ENCODE measurements at places on chromosomes 16 and 17. TPM values are rescaled to one million over a fixed set of nuclear protein-coding genes. Genes with fewer than 3 reads are reported as not detected.

AHSP gene
- not detected for total RNA-seq

DNA sequence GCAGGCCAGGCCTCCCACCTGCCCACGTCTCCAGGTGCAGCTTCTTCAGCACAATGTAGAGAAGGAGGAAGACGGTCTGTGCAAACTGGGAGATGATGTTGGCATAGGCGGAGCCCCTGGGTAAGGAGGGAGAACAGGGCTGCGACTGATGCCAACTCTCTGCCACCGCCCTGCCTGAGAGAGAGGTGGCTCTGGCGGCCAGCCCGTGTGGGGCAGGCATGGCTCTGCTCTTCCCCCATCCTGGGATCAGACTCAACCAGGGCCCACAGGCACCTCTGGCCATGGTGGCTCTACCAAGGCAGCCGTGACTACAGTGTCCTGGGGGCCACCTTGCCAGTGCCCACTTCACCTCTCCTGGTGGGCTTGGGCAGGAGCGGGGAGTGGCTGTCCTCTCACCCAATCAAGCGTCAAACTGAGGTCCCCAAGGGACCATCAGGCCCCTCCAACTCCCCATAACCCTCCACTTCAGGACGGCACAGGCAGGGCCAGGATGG, 8.6 kb downstream of the SLC47A2 start:
- H3K27me3 ChIP-seq = no peaks in the 10 kb centered on the region
- no peaks in the 10 kb centered on the region for H3K4me1 ChIP-seq
- no peaks in the 10 kb centered on the region for H3K36me3 ChIP-seq
- H3K27ac ChIP-seq = no peak overlapping the region
- H3K4me3 ChIP-seq = no peak overlapping the region

DNA sequence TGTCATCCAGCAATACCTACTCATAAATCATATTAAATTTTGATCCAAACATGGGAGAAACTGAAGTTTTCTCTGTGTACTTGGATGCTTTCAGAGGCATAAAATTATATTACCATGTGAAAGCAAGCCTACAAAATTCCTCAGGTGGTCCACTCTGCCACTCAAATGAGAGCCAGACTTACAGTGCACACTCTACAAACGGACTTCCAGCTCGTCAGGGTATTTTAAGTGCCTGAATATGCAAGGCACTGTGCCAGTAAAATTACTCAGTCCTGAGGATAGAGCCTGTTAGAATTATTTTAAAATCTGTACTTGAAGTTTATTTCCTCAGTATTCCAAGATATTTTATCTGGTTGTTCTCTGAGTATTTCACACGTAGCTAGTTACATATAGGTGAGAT, 54.5 kb downstream of the TENT4B start:
- H3K4me3 ChIP-seq = no peak overlapping the region
- H3K27ac ChIP-seq = peak overlapping the region; percentile 3
- peaks cover 16% of the 10 kb centered on the region for H3K36me3 ChIP-seq

DNA sequence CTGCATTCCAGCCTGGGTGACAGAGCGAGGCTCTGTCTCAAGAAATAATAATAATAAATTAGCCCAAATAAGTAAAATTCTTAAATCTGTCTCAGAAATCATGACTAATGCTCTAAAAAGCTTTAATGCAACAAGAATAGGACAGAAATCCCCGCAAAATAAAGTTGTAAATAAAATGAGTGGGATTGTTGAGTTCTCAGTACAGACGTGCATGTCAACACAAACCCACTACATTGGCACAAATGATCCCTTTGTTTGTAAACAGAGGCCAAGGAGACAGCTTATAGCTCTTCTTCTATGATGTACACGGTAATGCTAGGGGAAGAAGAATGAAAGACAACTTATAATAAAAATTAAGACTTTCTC, 6.0 kb downstream of the STAT5B start:
- H3K36me3 ChIP-seq = no peaks in the 10 kb centered on the region
- H3K27ac ChIP-seq = no peak overlapping the region
- no peaks in the 10 kb centered on the region for H3K27me3 ChIP-seq
- no peak overlapping the region for H3K4me3 ChIP-seq

GRCh38 chr16:1194665-1195392, 30.2 kb downstream of the TPSG1 start:
- no peak overlapping the region for H3K27ac ChIP-seq
- no peaks in the 10 kb centered on the region for H3K4me1 ChIP-seq
- no peak overlapping the region for H3K4me3 ChIP-seq
- peak; percentile 29 for DNase-seq

DNA sequence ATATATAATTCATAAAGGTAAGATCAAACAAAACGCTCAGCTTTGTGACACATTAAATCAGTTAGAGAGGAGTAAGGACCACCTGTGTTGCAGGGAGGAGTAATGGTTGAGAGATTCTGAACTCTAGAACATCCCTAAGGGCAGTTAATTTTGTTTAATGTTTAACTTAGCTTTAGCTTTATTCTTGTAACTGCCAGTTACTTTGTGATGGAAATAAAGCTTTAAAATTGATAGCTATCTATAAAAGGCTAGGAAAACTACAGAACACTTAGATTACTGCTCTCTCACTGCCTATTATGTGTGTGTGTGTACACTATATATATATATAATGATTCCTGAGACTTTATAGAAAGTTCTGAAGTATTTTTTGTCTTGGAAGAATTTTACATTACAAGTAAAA, 37.8 kb downstream of the PTRH2 start:
- H3K4me3 ChIP-seq = no peak overlapping the region
- no peak for DNase-seq
- peaks cover 56% of the 10 kb centered on the region for H3K4me1 ChIP-seq
- peaks cover 66% of the 10 kb centered on the region for H3K36me3 ChIP-seq
- H3K27ac ChIP-seq = peak overlapping the region; percentile 77
- no peaks in the 10 kb centered on the region for H3K27me3 ChIP-seq

GRCh38 chr16:680967-681745, 946 bp downstream of the STUB1 start:
- peak overlapping the region; percentile 53 for H3K27ac ChIP-seq
- H3K27me3 ChIP-seq = peaks cover 4% of the 10 kb centered on the region
- peaks cover 26% of the 10 kb centered on the region for H3K36me3 ChIP-seq
- peaks cover 41% of the 10 kb centered on the region for H3K4me1 ChIP-seq
